Activated naive CD4-positive, alpha-beta T cell (primary cell): ENCODE measurements at places on chromosomes 5 and 9.

DNA sequence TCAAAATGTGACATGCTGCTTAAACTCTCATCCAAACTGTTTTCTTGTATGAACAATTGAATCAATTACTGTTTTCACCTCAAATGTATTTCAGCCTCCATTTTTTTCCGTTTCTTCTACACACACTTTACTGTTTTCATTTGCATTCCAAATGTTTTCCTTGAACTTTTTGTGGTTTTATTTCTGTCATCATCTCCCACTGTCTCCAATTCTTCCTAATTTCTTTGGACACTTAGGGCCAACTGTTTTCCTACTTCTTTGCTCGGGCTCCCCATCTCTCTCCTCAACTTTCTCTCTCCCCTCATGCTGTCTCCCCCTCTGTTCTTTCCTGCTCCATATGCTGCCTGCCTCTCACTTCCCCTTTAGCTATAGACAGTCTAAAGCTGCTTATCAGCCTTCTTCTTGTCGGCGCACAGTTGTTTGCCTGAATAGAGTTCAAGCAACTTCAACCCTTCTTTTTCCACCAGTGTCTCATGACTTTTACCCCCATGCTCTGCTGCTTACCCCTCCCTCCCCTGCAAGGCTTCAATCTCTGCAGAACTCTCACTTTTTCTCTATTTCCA is 443.4 kb downstream of the DTWD2 start:
- no peak for DNase-seq

- no peak for DNase-seq
Observed at GRCh38 chr9:84970432-84970831, 300.9 kb downstream of the NTRK2 start.

- no peak for DNase-seq
Observed at GRCh38 chr9:130327781-130328348, 62.3 kb downstream of the HMCN2 start.

DNA sequence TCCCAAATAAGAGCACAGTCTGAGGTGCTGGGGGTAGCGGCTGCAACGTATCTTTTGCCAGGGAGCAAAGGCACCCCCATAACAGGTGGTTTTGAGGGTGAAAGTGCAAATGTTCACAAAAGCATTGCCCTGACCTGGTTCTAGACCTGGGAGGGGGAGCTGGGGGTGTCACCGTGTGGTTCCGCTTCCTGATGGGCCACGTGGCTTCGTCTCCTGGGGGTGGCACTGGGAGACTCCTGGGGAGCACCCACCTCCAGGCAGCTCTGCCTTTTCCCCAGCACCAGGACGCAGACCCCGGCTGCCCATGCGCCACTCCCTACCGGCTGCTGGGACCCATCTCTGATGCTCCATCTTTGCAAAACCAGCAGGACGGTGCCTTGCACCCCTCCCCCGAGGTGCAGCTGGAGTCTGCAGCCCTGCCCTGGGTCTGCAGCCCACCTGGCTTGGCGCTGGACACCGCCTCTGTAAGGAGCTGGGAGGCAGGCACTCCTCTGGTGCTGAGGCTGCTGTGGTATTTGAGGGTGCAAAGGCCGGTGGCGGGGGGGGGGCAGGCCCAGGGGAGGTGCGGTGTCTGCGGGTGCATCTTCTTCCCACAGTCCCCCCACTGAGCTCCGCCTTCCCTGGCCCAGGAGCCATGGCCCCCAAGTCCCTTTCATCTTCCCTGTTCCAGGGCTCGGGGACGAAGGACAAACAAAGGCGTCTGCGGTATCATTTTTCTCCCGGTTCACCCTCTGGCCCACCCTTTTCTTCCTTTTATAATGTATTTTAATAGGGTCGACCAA is 29.8 kb upstream of the RXRA start:
- no peak for DNase-seq

DNA sequence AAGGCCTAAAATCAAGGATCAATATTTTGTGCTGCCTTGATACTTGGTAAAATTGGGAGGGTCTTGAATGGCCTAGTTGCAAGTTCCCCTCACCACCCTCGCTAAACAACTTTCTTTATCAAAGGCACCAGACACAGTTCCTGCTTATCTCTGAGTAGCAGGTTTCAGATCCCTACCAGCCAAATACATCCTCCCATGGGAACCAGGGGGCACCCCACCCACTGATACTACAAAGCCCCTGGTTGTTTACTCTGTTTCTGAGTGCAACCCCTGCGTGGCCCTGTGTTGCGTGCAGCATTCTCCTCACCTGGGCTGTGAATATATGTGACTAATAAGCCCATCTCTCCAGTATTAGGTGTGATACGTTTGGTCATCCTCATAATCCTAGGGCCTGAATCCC is 314.9 kb downstream of the DRD1 start:
- DNase-seq, result no peak

- no peak for DNase-seq
Observed at GRCh38 chr5:157285310-157286035, 19.6 kb downstream of the CYFIP2 start.

DNA sequence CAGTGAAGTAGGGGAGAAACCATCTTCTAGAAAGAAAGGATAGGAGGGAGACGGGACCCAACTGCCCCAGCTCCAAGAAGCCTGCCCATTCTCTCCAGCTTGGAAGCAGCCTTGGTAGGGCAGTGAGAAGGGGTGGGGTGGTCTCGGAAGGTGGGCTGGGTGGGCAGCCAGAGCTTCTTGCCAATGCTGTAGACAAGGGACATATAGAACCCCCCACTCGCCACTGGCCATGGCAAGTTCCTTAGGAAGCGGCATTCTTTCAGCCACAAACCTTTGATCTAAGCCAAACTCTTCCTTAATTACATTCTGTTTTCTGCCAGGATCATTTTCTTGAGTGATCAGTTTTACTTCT is 90.2 kb downstream of the PSD2 start:
- DNase-seq, result no peak

DNA sequence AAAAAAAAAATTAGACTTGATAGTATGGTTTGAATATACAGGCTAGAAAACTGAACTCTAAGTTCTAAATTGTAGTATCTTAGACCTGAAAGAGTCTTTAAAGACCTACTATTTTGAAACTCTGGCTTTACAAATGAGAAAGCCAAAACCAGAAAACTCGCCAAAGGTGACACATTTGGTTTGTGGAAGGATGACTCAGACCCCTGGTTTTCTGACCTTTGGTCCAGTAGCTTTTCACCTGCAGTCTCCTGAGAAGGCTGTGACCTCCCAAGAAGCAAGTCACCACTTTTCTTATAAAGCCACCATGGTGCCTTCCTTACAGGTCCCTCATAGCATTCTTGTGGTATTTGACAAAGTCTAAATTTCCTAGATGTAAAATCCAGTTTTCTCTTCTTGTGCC is 102.1 kb upstream of the CEP78 start:
- no peak for DNase-seq

- DNase-seq, result no peak
Observed at GRCh38 chr5:136006164-136006563, 22.6 kb upstream of the TGFBI start.
